ENCODE measurements at places on chromosomes 12 and 14.

DNA sequence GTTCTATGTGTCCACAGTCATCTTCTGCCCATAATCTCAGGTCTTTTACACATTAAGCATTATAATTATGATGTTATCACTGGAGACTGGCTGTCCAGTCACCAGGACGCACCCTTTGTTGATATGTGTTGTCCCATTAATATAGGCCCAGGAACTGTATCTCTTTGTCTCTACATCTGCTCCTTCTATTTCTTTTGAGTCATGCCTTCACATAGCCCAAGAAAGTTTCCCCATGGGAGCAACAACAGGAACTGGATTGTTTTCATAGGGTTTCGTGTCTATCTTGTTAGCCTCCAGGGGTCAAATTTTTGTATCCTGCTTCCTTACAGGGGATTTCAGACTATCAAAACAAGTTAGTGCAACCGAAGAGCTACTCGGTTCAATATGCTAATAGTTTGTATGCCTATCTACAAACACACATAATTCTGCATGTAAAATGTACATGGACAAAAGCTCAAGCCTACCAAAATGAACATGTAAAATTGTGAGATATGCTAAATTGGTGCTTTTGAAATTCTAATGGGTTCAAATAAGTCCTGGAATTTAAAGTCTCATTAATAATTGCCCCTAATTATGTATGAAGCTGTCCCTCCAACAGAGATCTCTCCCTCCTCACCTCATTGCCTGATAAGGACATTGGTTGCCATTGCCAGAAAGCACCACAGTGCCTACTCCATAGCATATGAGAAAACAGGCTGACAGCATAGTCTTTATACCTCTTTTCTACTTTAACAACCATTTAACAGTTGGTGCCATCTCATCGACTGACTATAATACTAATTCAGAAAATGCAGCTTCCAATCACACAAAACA is 99.8 kb upstream of the DIO2 start:
- no peak for DNase-seq

DNA sequence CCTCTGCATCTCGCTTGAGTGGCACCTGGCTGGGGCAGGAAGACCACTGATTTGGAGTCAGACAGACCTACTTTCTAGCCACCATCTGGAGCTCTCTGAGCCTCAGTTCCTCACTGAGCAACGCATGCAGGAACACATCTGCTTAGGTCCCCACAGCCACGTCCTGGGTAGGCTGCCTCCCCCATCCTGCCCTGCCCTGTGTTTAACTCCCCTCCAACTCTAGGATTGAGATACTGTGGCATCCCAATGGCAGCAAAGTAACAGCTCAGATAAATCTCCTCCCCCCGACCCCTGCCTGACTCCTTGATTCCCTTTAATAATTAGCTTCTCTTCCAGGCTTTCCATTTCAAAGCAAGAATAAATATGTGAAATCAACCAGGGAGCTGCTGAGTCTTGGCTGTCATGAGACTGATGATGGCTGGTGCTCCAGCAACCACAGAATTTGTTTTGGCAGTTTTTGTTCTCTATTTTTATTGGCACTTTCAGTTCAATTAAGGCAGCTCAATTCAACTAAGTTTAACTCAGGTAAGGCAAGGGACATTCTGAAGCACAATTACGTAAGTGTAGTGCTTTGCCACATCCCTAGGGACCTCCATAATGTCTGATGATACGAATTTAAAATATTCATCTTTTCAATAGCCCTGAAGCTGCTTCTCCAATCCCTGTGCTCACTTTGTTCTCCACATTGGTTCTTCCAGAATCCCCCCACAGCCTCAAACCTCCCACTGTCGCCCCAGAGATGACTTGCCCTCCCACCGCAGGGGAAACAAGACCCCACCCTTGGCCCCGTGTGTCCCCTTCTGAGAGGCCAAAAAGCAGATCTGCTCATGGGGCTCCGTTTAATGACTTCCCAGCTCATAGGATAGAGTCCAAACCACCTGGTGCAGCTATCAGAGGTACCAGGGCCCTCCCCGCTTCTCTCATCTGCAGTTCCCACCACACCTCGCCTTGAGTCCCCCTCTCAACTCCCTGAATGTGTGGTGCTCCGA is 58.2 kb downstream of the ESR2 start:
- peak; percentile 52 for DNase-seq

- no peak for DNase-seq
These were observed 17.5 kb downstream of the YY1 start for GRCh38 chr14:100256339-100256895.

DNA sequence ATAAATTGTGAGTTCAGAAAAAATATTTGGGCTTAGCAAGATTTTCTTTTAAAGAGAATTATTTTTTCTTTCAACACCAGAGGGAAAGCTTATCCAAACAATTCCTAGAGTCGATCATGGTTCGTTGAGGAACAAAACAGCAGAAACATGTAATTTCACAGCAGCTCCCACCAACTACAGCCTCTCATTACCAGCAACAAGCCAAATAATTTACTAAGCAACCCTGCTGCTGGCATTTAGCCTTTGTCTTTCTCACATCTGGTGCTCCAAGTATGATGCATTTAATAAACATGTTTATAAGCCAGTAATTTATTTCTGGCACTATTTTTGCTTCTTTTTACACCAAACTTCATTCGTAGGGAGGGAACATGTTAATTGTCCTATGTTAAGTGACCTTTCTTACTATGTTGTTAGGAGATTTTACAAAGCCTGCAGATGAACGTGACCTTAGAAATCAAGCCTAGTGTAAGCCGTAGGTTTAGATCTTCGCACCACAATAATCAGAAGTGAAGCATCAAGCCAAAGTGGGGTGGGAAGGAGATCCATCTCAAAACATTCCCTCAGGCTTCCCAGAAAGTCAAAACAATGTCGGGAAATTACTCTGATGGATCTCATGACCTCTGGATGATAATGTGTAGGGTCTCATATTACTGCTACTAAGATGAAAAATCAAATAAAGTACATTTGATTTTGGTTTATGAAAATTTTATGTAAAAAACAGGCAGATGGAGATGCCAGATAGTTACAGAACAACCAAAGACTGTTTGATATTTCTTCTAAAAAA is 128.4 kb downstream of the RPAP3 start:
- no peak for DNase-seq

GRCh38 chr12:91892081-91892855 is 253.4 kb downstream of the BTG1 start:
- no peak for DNase-seq

GRCh38 chr14:77123381-77124325 is 17.9 kb downstream of the ZDHHC22 start:
- no peak for DNase-seq

GRCh38 chr14:47744155-47744554 is 68.8 kb upstream of the MDGA2 start:
- DNase-seq: no peak

Data from GM19239 (cell line).